ENCODE measurements at places on chromosomes 5 and 9.

DNA sequence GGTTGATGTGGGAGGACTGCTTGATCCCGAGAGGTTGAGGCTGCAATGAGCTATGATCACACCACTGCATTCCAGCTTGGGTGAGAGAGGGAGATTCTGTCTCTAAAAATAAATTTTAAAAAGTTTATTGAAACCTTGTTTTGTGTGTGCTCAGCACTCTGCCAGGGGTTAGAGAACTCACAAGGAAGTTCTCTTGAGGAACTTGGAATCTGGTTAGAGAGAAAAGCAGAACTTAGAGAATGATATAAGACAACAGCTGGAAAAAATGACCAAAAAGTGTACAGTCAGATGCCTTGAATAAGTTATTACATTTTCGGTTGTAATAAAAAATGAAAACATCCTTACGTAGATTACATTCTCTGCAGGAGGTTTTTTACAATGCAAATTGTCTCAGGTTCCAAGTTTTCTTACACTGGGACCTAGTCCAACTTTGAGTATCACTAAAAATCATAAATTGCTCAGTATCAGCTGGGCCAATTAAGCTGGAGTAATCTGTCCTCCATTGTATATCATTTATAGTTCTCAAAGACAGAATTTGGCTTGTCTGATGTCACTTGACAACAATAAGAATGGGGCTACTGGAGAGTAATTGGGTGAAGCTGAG lies 21.7 kb upstream of the TENT2 start:
- DNase-seq = no peak

DNA sequence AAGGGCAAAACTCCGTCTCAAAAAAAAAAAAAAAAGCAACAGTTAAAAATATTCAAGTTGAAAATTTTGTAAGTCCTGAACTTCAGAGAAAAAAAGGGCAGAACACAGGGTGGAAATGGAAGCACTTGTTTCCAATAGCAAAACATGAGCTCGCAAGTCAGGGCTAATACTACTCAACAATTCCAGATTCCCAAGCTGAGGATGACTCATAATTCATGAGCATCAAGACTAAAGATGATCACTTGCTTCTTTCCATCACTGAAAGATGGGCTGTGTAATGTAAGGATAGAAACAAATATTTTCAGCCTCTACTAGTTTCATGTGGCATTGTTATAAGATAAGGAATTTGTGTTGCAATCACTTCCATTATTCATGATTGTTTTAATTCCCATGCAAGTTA lies 33.5 kb upstream of the FST start:
- no peak for DNase-seq

- no peak for DNase-seq
These were observed 1.6 kb upstream of the LMAN2 start for GRCh38 chr5:177353093-177353492.

- no peak for DNase-seq
These were observed 61.8 kb downstream of the PRKACG start for GRCh38 chr9:68951879-68952659.

DNA sequence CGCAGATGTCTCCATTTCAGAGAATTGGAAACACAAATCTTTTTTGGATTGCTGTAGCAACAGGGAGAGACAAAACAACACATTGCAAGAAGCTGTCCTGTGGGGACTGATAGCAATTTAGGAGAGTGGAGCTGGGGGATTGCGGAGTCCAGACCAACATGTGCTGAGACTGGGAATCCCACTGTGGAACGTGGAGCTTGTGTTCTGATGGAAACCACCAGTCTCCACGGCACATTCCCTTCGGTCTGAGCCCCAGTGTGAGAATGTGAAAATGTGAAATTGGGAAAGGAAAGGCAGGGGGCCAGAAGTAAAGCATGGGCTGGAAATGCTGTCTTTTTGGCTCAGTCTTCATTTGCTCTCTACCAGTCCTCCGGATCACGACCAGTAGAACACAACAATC lies 348.8 kb upstream of the TNC start:
- DNase-seq = no peak

DNA sequence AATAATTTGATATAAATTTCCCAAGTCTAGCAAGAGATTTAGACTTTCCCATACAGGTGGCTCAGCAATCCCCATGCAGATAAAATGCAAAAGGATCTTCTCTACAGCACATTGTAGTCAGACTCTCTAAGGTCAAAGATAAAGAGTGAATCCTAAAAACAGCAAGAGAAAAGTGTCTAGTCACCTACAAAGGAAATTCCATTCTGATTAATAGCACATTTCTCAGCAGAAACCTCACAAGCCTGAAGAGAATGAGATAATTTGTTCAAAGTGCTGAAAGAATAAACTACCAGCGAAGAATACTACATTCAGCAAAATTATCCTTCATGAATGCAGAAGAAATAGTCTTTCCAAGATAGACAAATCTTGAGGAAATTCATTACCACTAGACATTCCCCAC lies 493.3 kb downstream of the PRELID2 start:
- DNase-seq = no peak

DNA sequence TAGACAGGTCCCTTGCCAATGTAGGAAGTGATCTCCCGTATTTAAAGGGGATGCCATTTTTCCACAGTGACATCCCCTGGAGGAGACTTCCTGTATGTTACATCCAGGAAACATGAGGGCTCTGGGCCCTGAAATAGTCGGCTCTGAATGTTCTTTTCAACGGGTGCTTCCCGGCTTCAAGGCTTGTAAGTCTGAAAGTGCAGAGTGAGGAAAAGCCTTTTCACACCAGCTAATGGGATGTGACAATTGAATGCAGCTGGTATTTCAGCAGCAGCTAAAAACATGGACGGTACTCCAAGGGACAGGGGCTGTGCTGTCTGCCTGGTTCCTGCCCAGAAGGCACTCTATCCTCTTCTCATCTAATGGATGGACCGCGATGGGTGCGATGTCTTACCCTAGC lies 1.4 kb downstream of the IL9 start:
- no peak for DNase-seq

- no peak for DNase-seq
These were observed 6.7 kb upstream of the HAVCR2 start for GRCh38 chr5:157115502-157115901.

GRCh38 chr9:3244963-3245653 lies 280.7 kb downstream of the RFX3 start:
- peak; percentile 20 for DNase-seq

DNA sequence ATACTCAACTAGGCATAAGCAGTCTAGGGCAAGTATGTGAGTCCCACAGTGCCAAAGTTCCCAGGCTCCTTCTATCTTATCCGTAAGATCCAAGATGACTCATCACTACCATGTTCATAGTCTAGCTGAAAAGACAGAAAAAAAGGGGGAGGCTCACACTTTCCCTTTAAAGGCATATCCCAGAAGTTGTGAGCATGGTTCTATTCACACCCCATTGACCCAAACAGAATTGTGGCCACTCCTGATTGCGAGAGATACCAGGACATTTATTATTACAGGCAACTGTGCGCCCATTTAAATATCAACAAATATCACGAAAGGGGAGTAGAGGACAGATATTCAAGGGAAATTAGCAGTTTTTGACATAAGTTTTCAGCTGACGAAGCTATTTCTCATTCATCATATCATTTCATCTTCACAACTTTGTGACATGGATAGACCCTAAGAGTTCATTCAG lies 8.1 kb upstream of the PFDN1 start:
- DNase-seq = peak; percentile 83

DNA sequence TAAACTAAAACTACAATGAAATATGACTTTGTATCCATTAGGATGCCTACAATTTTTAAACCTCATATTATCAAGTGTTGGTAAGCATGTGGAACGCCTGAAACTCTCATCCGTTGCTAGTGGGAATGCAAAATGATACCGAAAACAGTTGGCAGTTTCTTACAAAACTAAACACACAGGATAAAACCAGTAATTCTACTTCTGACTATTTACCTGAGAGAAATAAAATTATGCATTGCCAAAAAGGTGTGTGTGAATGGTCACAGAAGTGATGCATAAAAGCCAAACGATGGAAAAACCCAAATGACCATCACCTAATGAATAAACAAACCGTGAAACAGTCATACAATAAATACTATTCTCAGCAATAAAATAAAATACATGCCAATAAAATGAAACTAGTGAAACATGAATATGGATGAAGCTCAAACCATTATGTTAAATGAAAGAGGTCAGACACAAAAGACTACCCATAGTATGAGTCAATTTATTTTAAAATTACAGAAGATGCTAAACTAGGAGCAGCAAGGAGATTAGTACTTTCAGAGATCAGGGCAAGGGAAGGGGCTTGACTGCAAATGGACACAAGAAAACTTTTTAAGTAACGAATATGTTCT lies 13.4 kb downstream of the AUH start:
- no peak for DNase-seq

GRCh38 chr5:151461312-151461711 lies 13.9 kb downstream of the SLC36A1 start:
- no peak for DNase-seq

- DNase-seq = no peak
These were observed 20.3 kb upstream of the ARRDC3 start for GRCh38 chr5:91403438-91403837.

DNA sequence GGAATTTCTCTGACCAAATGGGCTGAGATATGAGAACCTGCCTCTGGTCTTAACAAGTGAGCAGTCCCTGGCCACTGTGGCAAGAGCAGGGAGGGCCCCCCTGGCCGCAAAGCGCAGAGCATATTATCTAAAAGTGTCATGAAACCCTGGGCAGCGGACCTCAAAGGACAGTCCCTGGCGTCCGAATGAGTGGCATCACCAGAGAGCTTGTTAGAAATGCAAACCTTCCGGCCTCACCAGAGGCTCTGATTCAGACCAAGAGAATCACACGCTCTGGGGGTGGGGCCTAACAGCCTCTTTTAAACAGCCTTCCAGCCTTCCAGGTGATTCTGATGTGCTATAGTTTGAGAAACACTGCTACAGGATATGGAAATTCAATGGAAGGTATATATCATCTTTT lies 10.9 kb downstream of the PTPN3 start:
- peak; percentile 21 for DNase-seq

DNA sequence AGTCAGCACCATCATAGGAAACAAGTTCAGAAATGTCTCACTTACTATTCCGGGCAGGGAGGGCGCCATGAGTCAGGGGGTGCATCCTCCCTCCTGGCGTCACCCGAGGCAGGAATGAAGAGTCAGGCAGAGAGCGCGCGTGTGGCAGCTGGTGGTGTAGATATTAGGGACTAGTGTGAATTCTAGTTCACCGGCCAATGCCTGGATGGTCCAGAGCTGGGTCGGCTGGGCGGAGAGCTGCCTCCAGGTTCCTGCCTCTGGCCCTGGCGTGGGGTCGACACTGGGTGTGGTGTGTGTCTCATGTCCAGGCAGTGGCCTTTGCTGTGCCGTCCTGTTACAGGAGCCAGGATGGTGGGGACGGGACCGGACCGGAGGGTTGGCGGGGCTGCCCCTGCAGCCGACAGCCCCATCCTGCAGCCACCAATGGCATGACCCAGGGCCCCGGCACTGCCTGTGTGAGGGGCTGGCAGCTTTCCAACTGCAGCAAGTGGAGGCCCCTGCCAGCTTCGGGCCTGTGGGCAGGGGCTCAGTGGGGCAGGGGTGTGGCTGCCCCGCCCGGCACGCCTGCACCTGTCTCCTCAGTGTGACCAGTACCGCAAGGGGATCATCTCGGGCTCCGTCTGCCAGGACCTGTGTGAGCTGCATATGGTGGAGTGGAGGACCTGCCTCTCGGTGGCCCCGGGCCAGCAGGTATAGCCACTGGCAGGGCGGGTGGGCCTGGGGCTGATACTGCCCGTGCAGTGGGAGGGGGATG lies 9.1 kb downstream of the DIPK1B start:
- DNase-seq = no peak

DNA sequence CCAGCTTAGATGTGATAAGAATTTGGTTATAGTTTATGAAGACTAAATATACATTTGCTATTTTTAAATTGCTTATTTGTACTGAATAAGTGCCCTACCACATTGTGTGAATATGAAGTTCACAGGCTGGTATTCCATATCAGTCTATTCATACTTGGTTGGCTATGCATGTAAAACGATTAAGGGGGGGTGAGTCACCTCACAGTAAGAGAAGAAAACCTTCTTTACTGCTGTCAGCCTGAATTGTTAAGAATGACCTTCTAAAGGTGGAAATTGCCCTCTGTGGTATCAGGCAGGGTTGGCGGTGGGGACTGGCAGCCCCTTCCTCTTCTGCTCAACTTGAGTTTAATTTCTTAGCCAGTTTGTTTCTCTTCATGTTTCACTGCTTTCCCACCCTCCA lies 127.0 kb upstream of the RPS23 start:
- peak; percentile 89 for DNase-seq

GRCh38 chr9:9399982-9400381 lies 1212.8 kb downstream of the PTPRD start:
- no peak for DNase-seq

- no peak for DNase-seq
These were observed 59.8 kb upstream of the ABCA1 start for GRCh38 chr9:104987743-104988142.

DNA sequence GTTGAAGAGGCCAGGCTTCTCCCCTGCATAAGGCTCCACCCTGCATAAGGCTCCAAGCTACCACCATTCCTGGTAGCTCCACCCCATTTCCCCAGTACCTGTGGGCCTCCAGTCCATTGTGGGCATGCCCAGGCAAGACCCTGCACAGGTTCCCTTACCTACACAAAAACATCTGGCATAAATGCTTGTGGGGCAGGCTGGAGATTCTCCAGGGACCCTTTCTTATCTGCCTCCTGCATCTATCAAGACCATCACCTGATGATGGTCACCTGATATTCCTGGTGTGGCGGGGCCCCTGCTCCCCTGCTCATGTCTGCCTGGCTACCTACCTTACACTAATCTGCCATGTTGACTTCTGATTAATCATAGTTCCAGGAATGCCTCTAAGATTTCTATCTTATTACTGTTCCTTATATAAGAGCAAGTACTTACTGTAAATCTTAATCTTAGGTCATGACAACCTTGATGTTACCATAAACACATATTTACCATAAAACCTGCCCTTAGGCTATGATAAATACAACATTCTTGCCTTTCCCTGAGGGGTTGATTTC lies 41.0 kb downstream of the FGD3 start:
- no peak for DNase-seq

- DNase-seq = no peak
These were observed 3.6 kb downstream of the BRIX1 start for GRCh38 chr5:34919077-34919476.

- DNase-seq = no peak
These were observed at the start of gene UAP1L1 for GRCh38 chr9:137077010-137077747. TSS of gene UAP1L1 (plus strand) at chr9:137077517. CDS start at chr9:137077533, 16 bp downstream.

GRCh38 chr5:8528106-8528505 lies 659.2 kb downstream of the MTRR start:
- DNase-seq = no peak

DNA sequence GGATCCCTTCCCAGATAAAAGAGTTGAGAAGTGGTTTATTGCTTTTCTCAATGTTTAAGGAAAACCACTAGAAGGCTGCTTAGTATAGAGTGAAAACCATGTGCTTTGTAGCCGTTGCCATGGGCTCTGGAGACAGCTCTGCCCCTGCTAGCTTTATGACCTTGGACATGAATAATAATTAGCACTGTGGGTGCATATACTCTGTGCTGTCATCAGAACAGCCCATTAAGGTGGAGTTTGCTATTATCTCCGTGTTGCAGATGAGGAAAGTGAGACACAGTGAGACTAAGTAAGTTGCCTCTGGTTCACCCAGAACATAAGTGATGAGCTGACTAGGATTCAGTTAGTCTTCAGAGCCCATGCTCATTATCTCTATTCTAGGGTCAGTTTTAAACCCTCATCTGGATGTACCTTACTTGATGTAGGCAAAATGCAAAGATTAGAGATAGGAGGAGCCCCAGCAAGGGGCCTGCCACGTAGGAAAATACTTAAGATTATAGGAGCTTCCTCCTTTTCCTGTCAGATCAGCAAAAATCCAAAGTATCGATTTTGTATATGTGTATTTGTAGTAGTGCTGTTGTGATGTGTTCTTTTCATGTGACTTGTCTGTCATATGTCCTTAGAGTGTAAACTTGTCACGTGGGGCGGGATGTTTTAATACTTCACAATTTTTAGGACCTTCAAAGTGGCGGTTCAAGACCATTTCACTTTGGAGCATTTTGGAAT lies 102.5 kb downstream of the TLE4 start:
- no peak for DNase-seq
